ENCODE measurements at places on chromosomes 11 and 22. TPM values are rescaled to one million over a fixed set of nuclear protein-coding genes. Genes with fewer than 3 reads are reported as not detected.
A peak's percentile ranks its signal among the peaks of the same experiment; 100 is the strongest.

The USH1C gene
- total RNA-seq: not detected

The CCDC73 gene
- 0.60 TPM for total RNA-seq

The UBQLNL gene
- 1.2 TPM for total RNA-seq

The SORL1 gene
- total RNA-seq: 9.9 TPM

The NUCB2 gene
- 36.6 TPM for total RNA-seq

The ANO5 gene
- 5.1 TPM for total RNA-seq

DNA sequence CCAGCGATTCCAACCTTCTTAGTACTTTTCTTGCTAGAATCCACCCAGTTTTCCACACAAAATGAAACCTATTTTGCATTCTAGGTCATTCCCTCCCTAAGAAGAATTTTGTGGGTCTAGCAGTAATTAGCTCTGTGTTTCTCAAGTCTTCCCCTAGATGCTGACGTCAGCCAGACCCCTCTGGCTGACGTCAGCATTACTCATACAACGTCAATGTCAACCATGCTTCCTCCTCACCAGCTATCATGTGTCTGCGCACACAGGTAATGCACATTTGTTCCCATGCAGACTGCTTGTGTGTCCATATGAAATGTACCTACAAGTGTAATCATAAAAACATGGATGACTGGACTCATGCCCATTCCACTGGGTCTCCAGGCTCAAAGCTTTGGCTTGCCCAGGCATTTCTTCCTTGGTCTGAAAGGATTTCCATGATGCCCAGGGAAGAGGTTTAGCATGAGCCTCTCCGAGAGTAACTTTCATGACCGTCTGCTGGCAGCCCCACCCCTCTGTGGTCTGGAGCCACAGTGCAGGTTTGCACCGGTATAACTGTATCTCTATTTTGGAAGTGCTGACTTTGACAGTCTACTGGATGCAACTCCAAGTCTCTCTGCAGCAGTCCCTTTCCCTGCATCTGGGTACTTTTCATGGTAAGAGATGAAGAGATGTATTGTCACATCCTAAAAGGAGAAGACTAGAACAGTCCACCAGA, 58.6 kb downstream of the DSCAML1 start:
- no peaks in the 10 kb centered on the region for H3K27me3 ChIP-seq
- no peaks in the 10 kb centered on the region for H3K4me1 ChIP-seq
- no peak overlapping the region for H3K4me3 ChIP-seq
- no peaks in the 10 kb centered on the region for H3K36me3 ChIP-seq
- H3K27ac ChIP-seq: no peak overlapping the region

DNA sequence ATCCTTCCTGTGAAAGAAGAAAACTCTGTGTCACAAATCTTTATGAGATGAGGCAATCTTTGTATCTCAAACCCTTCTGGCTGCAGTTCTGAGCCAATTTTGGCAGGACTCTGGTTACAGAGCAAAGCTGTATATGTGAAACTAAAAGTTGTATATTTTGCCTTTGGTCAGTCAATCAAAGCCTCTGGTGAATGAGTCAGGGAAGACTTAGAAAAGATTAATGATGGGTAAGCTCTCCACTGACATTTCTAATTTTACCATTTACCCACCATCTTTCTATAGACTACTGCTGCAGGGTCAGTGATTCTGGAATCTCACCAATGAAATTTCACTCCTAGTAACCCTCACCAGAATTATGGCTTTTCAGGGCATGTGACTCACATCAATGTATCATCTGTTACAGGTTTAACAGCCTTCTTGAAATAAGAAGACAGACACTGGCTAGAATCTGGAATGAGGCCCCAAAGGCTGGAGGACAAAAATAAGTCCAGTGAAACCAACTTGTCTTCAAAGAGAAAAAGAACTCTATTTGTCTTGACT, 43.3 kb downstream of the USP35 start:
- H3K4me1 ChIP-seq: peaks cover 20% of the 10 kb centered on the region
- H3K27ac ChIP-seq: no peak overlapping the region
- no peaks in the 10 kb centered on the region for H3K27me3 ChIP-seq
- no peaks in the 10 kb centered on the region for H3K36me3 ChIP-seq
- DNase-seq: no peak

DNA sequence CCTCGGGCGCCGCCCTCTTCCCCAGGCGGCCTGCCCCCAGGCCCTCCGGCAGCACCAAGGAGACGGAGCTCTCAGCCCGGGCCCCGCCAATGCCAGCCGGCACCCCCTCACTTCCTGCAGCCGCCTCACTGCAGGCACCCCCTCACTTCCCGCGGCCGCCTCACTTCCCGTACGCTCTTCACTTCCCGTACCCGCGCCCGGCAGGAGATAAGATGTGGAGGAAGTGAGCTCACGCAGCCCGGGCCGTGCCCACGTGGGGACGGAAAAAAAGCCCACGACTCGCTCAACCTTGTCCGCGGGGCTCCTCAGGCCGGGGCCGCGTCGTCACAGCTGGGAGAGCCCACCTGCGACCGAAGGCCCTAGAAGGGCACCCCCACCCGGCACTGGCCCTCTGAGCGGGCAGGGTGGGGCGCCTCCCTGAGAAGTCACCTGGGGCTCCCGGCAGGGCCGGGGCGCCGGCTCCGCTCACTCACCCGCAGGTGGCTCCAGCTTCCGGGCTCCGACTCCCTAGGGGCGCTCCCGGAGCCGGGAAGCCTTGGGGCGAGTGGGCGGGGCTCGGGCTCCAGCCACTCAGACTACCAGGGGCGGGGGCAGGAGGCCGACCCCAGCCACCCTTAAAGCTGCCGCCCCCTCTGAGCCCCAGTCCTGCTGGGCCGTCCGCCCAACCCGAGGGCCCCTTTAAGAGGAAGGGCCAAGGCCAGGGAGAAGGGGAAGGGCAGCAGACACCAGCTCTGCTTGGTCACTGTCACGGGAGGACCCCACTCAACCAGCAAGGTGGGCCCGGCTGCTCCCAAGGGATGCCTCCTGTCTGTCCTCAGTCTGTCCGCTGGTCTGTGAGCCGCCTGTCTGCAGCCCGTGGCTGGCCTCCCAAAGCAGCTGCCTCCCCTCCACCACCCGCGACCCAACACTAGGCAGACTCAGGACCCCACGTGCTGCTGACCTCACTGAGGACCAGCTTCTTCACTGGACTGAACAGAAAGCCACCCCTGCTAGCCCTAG, 31.4 kb downstream of the PISD start:
- DNase-seq: peak; percentile 55
- H3K4me1 ChIP-seq: peaks cover 67% of the 10 kb centered on the region
- H3K36me3 ChIP-seq: no peaks in the 10 kb centered on the region
- H3K27ac ChIP-seq: peak overlapping the region; percentile 88

DNA sequence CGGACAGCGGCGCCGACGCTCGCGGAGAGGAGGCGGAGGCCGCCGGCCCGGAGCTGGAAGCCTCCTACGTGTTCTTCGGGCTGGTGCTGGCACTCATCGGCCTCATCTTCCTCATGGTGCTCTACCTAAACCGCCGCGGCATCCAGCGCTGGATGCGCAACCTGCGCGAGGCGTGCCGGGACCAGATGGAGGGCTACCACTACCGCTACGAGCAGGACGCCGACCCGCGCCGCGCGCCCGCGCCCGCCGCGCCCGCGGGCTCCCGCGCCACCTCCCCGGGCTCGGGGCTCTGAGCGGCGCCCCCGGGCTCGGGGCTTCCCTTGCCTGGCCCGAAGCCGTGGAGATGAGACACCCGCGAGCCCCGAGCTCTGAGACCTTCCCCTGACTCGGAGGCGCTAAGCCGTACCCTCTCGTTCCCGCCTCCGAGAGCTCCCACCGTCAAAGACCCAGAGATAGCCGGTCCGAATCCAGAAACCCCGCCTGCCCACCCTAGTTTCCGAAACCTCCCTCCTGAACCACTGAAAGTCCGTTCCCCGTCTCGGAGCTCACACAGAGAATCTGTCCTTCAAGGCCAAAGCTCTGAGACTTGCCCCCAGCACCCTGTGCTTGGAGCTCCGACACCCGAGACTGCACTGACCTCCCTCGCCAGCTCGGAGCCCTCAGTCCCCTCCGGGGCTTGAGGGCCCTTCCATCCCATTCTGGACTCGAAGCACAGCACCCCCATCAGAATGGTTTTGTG, 1.5 kb downstream of the TPBGL start:
- DNase-seq: no peak
- H3K27ac ChIP-seq: no peak overlapping the region
- peaks cover 6% of the 10 kb centered on the region for H3K4me1 ChIP-seq
- H3K36me3 ChIP-seq: no peaks in the 10 kb centered on the region

- H3K27ac ChIP-seq: no peak overlapping the region
- H3K4me3 ChIP-seq: no peak overlapping the region
- H3K27me3 ChIP-seq: no peaks in the 10 kb centered on the region
- H3K4me1 ChIP-seq: no peaks in the 10 kb centered on the region
- DNase-seq: no peak
- H3K36me3 ChIP-seq: no peaks in the 10 kb centered on the region
Measured at GRCh38 chr11:85801527-85801926, 9.4 kb downstream of the SYTL2 start.

DNA sequence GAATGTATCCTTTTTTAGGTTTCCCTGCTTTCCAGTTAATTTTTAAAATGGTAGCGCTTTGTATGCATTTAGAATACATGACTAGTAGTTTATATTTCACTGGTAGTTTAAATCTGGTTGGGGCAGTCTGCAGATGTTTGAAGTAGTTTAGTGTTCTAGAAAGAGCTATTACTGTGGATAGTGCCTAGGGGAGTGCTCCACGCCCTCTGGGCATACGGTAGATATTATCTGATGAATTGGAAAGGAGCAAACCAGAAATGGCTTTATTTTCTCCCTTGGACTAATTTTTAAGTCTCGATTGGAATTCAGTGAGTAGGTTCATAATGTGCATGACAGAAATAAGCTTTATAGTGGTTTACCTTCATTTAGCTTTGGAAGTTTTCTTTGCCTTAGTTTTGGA, 86.4 kb upstream of the BIRC3 start:
- no peak overlapping the region for H3K27ac ChIP-seq
- H3K36me3 ChIP-seq: peaks cover 50% of the 10 kb centered on the region
- H3K27me3 ChIP-seq: no peaks in the 10 kb centered on the region
- DNase-seq: no peak
- H3K4me1 ChIP-seq: no peaks in the 10 kb centered on the region
- no peak overlapping the region for H3K4me3 ChIP-seq

- DNase-seq: no peak
- no peaks in the 10 kb centered on the region for H3K27me3 ChIP-seq
- no peak overlapping the region for H3K4me3 ChIP-seq
- no peaks in the 10 kb centered on the region for H3K36me3 ChIP-seq
- peaks cover 95% of the 10 kb centered on the region for H3K4me1 ChIP-seq
- no peak overlapping the region for H3K27ac ChIP-seq
Measured at GRCh38 chr22:28907311-28908008, 24.1 kb downstream of the ZNRF3 start.

- H3K27me3 ChIP-seq: no peaks in the 10 kb centered on the region
- no peak for DNase-seq
- no peaks in the 10 kb centered on the region for H3K36me3 ChIP-seq
- no peak overlapping the region for H3K4me3 ChIP-seq
- H3K4me1 ChIP-seq: no peaks in the 10 kb centered on the region
- no peak overlapping the region for H3K27ac ChIP-seq
Measured at GRCh38 chr11:108871152-108871551, 206.3 kb downstream of the DDX10 start.

- peaks cover 67% of the 10 kb centered on the region for H3K4me1 ChIP-seq
- no peaks in the 10 kb centered on the region for H3K27me3 ChIP-seq
- H3K27ac ChIP-seq: peak overlapping the region; percentile 89
Measured at GRCh38 chr11:119319136-119319699, 2.3 kb upstream of the MCAM start.

DNA sequence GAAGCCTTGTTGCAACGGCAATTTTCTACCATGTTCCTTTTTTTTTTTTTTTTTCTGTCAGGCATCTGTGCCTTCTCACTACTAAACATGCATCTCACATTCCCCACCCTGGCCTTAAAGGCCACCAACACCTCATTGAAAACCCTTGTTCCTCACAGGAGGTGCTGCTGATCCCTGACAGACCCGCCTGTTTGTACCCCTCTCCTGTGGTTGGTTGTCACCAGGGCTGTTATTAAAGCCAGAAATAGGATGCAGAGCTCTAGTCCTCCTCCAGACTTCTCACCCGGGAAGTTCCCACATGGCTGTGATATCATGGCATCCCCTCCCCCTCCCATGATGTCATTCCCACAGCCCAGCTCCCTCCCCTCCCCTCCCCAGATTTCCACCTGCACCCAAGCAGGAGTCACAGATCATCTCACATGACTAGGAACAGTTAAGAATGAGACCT, 302.8 kb upstream of the NCAM1 start:
- H3K27ac ChIP-seq: no peak overlapping the region
- no peaks in the 10 kb centered on the region for H3K36me3 ChIP-seq

GRCh38 chr22:23682827-23683355, 7.9 kb upstream of the RGL4 start:
- no peaks in the 10 kb centered on the region for H3K27me3 ChIP-seq
- no peaks in the 10 kb centered on the region for H3K36me3 ChIP-seq
- no peak overlapping the region for H3K4me3 ChIP-seq
- DNase-seq: no peak

- DNase-seq: no peak
- H3K27ac ChIP-seq: no peak overlapping the region
- peaks cover 3% of the 10 kb centered on the region for H3K27me3 ChIP-seq
- no peaks in the 10 kb centered on the region for H3K4me1 ChIP-seq
- no peaks in the 10 kb centered on the region for H3K36me3 ChIP-seq
Measured at GRCh38 chr11:118009864-118010737, 23.9 kb downstream of the IL10RA start.

Measured in tibial nerve (tissue), 4 donors.